ENCODE measurements at places on chromosomes 7 and 10.
A peak's percentile ranks its signal among the peaks of the same experiment; 100 is the strongest.

GRCh38 chr10:64156166-64156565 lies 635.0 kb downstream of the REEP3 start:
- DNase-seq, result no peak

GRCh38 chr10:124428207-124428777 lies 9.6 kb upstream of the OAT start:
- DNase-seq, result no peak

GRCh38 chr10:22623633-22624253 lies 90.6 kb downstream of the PIP4K2A start:
- DNase-seq, result no peak

- no peak for DNase-seq
Observed at GRCh38 chr7:134046594-134047128, 80.5 kb upstream of the LRGUK start.

GRCh38 chr7:158887594-158887993 lies 31.2 kb downstream of the DYNC2I1 start:
- no peak for DNase-seq

- no peak for DNase-seq
Observed at GRCh38 chr10:102752266-102752930, 8.7 kb downstream of the WBP1L start.

- no peak for DNase-seq
Observed at GRCh38 chr7:141433698-141434097, 117.5 kb upstream of the AGK start.

DNA sequence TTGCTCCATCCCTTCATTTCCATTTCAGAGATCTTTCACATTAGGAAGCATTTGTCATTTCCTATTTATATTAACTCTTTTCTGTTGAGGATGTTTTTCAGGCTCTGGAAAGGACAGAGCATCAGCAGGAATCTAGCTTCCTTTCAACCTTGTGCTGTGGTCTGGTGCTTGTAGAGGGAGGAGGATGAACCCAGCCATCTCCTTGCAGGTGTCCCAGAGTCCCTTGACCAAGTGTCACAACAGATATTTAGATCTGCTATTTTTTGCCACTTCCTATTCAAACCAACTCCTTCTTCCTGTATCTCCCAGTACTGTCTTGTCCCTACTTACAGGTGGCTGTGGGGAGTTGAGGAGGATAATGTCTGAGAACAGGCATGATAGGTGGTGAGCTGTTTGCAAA lies 742.8 kb downstream of the GRID1 start:
- no peak for DNase-seq

- no peak for DNase-seq
Observed at GRCh38 chr7:112069879-112070321, 136.3 kb downstream of the DOCK4 start.

DNA sequence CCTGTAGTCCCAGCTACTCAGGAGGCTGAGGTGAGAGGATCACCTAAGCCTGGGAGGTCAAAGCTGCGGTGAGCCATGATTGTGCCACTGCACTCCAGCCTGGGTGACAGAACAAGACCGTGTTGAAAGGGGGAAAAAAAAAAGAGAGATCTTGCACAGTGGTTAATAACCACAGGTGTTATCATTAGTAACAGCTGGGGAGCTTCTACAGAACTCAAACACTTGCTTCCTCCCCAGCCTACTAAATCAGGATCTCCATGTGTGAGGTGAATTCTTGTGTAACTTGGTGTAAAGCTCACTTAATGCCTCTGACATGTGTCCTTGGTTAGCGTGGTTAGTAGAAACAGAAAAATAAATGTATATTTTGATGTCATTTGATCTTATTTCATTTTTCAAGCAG lies 43.9 kb upstream of the BMS1 start:
- DNase-seq, result no peak

DNA sequence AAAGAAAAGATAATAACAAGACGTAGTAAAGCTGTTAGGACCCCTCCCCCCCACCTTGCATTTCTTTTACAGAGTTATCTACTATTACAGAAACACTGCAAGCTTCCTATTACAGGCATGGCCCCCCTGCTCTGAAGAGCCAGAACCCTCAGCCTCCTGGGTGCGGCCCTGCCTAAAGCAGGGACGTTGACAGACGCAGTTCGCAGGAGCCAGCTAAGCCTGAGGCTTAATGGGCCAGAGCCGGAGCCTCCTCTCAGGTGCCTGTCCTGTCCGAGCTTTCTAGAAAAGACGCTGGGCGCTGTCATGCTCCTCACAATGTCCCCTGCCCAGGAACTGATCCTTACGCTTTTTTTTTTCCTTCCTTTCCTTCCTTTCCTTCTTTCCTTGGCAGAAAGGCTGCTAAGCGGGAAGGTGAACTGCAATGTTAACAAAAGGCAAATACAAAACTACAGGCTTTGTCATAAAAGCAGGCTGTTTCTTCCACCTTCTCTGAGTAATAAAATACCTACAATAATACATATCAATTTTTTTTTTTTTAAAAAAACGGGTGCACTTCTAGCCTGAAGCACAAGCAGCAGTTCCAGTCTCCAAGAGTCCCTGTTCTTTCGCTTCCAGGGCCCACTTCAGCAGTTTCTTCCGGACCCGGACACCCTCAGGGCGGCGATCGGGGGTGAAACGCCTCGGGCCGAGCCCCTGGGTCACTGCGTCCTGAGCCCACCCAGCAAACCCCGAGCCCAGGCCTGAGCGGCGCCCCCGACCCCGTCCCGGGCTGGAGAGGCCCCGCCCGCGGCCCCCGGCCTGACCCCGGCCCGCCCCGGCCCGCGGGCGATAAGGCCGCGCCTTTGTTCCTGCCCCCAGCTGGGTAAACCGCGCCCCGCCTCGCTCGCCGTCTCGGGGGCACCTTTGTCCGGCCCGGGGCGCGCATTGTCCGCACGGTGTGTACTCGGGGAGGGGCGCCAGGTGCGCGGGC lies 11.2 kb downstream of the MNX1 start:
- DNase-seq, result no peak

GRCh38 chr10:110851020-110851612 lies 20.6 kb upstream of the PDCD4 start:
- DNase-seq, result no peak

DNA sequence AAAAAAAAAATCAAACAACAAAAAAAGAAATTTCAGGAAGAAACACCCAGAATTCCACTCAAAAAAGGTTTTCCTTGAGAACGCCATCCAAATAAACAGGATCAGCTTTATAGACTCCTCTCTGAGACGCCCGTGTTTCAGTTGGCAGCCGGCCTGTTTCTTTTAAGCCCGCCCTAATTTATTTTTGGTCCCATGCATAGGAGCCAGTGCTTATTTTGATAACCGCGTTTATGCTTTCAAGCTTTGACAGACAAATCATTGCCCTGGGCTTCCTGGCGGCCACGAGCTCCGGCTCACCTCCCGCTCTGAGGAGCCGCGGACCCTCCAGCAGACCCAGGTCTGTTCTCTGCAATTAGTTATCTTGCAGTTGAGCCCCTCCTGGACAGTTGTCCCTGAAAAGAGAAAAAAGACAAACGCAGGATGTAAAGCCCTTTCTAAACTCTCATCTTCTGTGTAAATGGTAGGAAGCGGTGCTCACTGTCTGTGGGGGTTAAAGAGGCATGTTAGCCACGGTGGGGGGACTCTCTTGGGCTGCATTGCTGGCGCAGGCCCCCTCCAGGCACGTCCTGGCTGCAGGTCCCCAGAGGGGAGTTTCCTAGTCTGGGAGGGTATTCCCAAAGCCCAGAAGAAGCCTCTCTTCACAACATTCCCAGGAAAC lies 22.2 kb upstream of the UNCX start:
- no peak for DNase-seq

- no peak for DNase-seq
Observed at GRCh38 chr7:50684011-50684712, 98.5 kb downstream of the GRB10 start.

DNA sequence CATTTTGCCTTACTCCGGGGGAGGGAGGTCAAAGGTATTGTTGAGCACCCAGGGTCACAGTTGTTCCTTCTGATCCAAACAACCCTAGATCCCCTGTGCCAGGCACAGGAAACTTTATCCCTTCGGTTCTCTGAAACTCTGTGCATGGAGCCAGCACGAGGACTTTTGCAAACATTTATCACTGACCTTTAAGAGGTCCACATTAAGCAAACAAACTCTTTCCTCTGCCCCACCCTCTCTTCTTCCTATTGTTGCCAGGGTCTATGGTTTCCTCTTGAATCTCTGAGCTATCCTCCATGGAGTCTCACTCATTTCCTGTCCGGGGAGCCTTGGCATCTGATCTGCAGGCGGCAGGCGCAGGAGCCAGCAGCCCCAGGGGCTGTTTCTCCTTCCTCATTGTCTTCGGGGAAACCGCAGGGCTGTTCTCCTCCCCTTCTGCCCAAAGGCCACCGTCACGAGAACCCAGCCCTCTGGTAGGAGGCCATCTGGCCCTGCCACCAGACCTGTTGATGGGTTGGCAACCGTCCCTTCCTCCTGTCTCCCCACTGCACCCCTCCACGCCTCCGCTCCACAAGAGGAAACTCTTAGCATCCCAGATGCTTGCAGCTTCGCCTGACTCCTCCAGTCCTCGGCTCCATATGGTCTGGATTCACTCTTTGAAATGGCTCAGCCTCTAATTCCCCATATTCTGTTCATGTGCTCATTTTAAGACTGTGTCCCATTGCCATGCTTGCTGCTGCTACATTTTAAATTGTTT lies 327.3 kb upstream of the NRP1 start:
- DNase-seq, result no peak

- DNase-seq, result no peak
Observed at GRCh38 chr7:155483245-155483644, 25.3 kb downstream of the EN2 start.

DNA sequence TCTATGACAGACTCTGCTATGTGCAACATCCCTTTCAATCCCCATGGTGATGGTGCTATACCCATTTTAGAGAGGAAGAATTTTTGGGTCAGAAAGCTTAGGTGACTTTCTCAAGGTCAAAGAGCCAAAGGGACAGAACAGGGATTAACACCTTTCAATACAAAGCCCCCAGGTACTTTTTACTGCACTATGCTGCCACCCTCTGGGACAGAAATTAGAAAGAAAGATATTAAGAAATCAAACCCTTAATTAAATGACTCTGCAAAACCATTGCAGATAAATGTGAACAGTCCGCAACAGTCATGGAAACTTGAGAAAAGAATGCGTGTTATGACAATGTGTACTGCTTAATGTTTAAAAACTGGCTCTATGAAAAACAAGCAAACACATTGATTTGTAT lies 673.7 kb downstream of the MAGI2 start:
- no peak for DNase-seq

- no peak for DNase-seq
Observed at GRCh38 chr10:48496831-48497779, 107.8 kb downstream of the ARHGAP22 start.

GRCh38 chr10:73909540-73910115 lies 1.3 kb upstream of the PLAU start:
- DNase-seq, result no peak

GRCh38 chr10:44334621-44335184 lies 50.2 kb downstream of the CXCL12 start:
- no peak for DNase-seq

GRCh38 chr7:134726581-134726980 lies 52.9 kb upstream of the CALD1 start:
- DNase-seq, result no peak

- no peak for DNase-seq
Observed at GRCh38 chr7:47371733-47372368, 210.1 kb downstream of the TNS3 start.

DNA sequence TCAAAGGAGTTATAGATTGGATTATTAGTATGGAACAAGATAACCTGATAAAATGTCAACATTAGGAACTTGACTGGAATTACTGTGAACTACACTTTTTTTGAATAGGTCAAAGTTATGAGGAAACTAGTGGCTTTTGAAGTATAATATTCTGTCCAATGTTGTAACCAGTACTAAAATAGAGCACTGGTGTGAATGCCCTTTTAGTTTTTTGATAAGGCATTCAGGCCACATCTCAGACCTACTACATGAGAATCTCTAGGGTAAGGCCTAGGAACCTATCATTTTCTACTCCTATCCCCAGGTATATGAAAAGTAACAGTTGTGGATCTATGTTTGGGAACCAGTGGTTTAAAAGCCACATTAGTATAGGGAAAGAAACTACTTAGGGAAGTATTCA lies 16.4 kb downstream of the KMT2E start:
- no peak for DNase-seq

- no peak for DNase-seq
Observed at GRCh38 chr10:13490503-13490902, 38.3 kb downstream of the BEND7 start.

GRCh38 chr10:60497364-60497763 lies 107.7 kb upstream of the ANK3 start:
- DNase-seq, result no peak

GRCh38 chr7:105940109-105940508 lies 23.0 kb upstream of the CDHR3 start:
- no peak for DNase-seq

- no peak for DNase-seq
Observed at GRCh38 chr7:134741907-134742635, 37.4 kb upstream of the CALD1 start.

GRCh38 chr10:1631282-1631681 lies 106.0 kb downstream of the ADARB2 start:
- no peak for DNase-seq

GRCh38 chr10:17257466-17258321 lies 29.7 kb downstream of the VIM start:
- peak; percentile 6 for DNase-seq

- no peak for DNase-seq
Observed at GRCh38 chr10:113264333-113265131, 288.3 kb upstream of the HABP2 start.

DNA sequence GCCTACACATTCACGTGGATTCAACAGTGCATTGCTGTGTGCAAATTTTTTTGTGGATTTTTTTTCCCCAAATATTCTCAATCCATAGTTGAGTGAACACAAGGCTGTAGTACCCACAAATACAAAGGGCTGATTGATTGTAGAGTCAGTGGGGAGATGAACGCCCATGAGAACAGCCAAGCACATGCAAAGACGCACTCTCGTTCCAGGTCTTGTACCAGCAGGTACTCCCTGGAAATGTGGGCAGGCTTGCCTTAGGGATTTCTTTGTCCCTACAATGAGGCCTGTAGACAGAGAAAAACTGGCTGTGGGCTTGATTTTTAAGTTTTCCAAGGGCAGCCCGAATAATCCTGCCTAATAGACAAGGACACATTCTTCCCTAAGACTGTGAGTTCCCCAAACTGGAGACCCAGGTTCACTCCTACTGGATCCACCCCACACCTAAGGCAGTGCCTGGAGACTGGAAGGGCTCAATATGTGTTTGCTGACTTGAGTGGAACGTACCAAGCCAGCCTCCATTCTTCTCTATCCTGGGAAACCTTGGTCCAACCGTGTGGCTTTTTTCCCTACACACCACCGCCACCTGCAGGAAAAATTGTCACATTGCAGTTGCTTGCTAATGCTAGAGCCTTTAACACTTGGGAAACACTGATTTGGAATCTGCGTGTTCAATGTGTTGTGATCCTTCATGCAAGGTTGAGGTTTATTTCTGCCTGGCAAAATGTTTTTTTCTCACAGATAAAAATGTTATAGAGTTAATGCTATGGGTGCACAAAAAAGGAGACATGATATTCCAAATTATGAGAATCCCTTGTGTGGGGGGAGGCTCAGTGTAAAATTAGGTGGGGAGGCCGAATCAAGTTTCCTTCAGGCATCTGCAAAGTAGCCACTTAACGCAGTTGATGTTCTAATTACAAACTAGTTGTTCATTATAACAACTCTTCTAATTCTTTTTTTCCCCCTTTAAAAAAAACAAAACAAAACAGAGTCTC lies 49.3 kb downstream of the PPP1R17 start:
- DNase-seq, result no peak

- no peak for DNase-seq
Observed at GRCh38 chr7:114263219-114263618, 151.4 kb upstream of the FOXP2 start.
